Iris pigment epithelial cell (primary cell): ENCODE measurements at places on chromosomes 11 and 22.

DNA sequence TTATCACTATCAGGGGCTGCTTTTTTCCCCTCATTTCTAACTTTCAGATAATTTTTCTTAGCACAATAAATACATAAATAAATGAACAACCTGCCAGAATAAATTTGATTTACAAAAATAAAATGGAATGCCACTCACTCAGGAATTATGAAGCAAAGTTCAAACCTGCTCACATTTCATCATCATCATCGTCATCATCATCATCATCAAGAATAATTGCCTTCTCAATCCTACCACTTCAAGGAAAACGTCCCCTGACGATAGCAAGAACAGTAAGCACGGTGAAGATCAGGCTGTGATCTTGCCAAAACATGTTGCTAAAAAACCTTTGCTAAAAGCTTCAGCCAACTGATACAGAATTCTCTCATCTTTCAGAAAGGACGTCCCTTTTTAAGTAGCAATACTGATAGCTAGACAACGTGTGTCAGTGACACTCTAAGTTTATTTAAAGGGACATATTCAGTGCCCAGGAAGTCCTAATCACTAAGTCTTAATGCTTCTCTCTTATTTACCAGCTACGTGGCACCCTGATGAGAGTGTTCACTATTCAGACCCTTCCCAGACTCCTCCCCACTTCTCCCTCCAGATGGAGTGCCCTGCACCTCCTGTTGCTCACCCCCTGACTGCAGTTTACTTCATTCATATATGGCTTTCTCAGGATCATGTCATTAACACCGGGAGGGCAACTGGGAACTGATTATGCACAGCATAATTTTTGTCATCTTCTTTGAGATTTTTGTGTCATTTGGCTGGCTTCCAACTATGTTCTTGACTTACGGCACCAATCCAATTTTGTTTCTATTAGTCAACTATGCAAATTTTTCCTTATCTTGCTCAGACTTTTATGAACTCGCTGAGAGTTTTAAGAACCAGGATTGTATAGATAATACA is 200.1 kb upstream of the GUCY1A2 start:
- no peak for DNase-seq

DNA sequence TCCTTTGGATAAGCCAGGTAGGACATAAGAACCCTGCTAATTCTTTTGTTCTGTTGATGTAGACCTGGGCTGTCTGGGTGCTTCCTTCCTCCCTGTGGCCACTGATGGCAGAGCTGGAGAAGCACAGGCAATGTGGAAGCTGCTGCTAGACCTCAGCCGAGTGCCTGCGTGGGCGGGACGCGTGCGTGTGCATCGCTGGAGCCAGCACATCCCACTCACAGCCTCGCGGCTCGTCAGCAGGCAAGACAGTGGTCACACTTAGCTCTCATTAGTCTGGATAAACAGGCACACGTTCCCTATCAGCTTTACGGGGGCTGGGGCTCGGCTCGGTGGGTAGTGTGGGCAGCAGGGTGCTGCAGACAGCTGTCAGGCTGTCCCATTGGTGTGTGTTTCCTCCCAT is 155.7 kb downstream of the GRIK4 start:
- DNase-seq, result no peak

GRCh38 chr11:46886211-46886610 is 32.1 kb downstream of the LRP4 start:
- DNase-seq, result no peak

- DNase-seq, result no peak
Measured at GRCh38 chr11:100791103-100791502, 104.0 kb downstream of the ARHGAP42 start.

- DNase-seq, result no peak
Measured at GRCh38 chr11:2164861-2165555, 4.0 kb upstream of the INS start.

- DNase-seq, result no peak
Measured at GRCh38 chr11:78046486-78046854, 17.2 kb upstream of the THRSP start.

DNA sequence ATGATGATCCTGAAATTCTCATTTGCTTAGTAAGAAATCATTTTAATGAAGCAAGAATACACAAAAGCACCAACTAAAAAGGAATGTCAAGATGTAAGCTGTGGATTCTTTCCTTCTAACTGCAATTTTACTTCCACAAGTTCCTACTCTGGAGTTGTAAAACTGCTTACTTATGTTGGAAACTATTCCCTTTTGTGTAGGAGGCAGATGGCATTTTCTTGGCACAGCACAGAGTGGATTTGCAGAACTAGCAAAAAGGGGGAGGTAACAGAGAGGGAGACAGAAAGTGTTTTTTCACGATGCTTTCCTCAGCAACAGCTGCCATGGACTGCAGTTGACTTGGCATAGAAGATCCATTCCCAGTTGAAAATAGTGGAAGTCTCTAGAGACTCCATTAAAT is 1112.0 kb upstream of the RAG2 start:
- DNase-seq, result no peak

- DNase-seq, result no peak
Measured at GRCh38 chr11:131056036-131056435, 139.8 kb upstream of the SNX19 start.

DNA sequence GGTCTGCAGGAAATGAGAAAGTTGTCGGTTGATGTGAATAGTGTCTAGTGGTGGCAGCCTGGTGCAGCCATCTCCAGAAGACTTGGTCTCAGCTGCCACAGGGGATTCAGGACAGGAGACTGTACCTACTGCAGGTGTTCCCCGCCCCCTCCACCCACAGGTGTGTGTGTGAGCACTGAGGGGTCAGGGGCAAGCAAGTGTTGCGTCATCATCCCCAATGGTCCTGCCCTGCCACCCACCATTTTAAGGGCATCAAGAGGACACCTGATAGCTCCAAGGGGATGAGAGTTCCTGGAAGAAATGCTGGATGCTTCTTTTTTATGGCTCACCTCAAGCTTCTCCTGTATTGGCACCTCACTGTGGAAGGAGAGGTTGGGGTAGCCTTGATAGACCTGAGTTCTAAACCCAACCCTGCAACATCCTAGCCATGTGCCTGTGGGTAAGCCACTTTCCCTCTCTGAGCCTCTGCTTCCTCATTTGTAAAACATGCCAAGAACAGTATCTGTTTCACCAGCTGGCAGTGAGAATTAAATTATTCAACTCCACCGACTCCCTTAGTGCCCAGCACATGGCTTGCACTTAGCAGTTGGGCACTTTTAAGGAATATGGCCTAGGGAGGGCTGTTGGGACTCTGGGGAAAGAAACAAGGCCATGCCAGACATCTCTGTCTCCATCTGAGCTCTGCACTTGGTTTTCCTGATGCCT is 6.1 kb downstream of the C11orf91 start:
- DNase-seq, result no peak

- no peak for DNase-seq
Measured at GRCh38 chr11:63015521-63016215, at the start of gene SLC22A8. Gene SLC22A8 (minus strand): TSS chr11:63015841. CDS start chr11:63014958, 883 bp downstream.

DNA sequence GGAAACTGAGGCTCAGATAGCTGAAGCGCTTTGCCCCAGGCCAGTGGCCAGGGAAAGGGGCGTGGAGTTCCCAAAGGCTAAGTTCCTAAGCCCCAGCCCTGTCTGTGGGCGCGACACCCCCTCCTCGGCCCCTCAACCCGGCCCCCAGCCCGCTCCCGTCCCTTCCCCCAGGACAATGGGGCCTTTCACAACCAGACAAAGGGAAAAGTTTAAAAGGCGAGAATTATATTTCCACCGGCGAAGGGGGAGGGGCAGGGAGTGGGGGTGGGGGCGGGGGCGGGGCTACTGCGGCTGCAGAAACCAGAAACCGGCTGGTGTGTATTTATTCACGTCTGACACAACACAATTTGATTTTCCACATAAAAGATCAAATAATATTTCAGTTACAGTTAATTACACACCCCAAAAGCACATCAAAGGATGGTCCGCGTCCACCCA is 192.1 kb downstream of the MN1 start:
- DNase-seq, result no peak

DNA sequence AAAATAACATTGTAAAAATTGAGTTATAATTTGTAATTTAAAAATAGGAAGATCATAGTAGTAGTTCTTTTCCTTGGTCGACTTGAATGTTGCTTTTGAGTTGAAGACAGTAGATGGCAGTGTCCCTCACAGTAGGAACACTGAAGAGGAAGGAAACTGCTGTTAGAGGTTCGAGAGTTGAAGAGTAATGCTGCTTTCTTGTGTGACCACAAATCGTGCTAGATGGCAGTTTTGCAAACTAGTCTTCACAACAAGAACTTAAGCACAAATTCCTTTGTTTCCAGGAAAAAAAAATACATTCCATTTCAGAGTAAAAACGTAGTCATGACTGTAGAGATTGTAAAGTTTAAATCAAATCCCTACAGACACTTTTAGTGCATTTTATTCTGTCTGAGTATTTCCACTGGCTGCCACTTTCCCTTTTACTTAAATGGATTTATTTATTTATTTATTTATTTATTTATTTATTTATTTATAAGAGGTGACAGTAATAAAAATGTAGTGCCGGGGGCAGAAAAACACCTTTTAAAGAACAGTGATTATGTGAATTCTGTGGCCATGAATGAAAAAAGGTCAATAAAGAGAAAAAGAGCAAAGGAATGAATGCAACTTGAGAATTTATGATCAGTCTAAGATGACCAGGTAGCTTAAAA is 54.6 kb downstream of the SPECC1L start:
- peak; percentile 91 for DNase-seq

DNA sequence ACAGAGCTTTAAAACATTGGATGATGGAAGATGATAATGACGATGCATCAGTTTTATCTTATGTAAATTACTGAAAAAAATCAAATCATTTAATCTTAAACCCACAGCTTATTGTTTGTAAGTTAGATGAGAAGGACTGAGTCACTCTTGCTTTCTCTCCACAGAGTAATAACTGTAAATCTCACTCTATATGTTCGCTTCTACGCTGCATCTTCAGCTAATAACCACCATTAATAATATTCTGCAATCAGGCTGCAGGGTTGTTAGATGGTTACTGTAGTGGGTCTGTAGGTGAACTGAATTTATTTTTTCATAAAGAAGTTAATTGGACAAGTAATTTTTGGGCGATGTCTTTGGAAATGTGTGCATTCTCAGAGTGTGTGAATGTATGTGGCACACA is 260.0 kb downstream of the FAT3 start:
- no peak for DNase-seq

GRCh38 chr22:43320943-43321900 is 21.9 kb downstream of the SCUBE1 start:
- no peak for DNase-seq
